ENCODE measurements at places on chromosomes 16 and 17. TPM values are rescaled to one million over a fixed set of nuclear protein-coding genes. Genes with fewer than 3 reads are reported as not detected.
A peak's percentile ranks its signal among the peaks of the same experiment; 100 is the strongest.

- DNase-seq = no peak
These were observed 3.6 kb downstream of the BORCS6 start for GRCh38 chr17:8186446-8186786.

DNA sequence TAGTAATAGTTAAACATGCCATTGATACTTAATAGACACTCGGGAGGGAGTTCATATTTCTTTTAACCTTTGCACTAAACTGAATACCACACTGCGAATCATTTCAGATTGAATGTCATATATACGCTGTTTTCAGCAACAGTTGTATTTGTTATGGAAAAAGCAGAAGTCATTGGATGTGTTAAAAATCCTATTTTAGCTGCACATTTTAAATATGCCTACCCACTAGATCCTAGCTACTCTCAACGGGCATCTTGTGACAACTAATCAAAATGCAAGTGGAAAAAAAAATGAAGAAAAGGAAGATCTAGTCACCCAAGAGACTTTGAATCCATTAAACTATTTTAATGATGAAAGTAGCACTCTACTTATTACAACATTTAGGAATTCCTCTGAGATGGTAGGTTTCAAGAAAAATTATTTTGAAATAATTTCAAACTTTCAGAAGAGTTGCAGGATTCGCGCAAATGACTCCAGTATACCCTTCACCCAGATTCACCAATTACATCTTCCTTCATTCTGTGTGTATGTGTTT is 51.4 kb upstream of the MNT start:
- no peak for DNase-seq

DNA sequence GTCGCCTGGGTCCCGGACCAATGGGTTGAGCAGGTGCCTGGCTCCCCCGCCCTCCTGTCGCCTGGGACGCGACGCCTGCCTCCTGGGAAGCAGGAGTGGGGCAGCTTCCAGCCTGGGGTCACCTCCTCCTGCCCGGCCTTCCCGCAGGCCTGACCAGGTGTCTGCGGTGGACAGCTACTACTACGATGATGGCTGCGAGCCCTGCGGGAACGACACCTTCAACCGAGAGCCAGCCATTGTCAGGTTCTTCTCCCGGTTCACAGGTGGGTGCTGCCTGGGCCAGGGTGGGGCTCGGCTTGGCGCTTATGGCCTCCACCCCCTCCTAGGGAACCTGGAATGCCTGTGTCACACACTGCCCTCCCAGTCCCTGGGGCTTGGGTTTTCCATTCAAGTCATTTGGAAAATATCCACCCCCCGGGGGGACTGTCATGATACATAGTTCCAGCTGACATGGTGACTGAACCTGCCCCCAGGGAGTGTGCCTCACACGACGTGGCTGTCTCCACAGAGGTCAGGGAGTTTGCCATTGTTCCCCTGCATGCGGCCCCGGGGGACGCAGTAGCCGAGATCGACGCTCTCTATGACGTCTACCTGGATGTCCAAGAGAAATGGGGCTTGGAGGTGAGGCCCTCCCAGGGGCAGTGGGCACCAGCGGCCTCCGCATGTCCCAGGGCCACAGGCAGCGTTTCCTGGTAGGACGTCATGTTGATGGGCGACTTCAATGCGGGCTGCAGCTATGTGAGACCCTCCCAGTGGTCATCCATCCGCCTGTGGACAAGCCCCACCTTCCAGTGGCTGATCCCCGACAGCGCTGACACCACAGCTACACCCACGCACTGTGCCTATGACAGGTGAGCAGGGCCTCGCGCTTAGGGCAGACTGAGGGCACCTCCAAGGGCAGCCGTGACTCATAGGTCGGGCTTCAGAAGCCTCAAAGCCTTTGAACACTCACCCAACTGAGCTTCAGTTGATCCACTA is 2.3 kb downstream of the DNASE1 start:
- no peak for DNase-seq

DNA sequence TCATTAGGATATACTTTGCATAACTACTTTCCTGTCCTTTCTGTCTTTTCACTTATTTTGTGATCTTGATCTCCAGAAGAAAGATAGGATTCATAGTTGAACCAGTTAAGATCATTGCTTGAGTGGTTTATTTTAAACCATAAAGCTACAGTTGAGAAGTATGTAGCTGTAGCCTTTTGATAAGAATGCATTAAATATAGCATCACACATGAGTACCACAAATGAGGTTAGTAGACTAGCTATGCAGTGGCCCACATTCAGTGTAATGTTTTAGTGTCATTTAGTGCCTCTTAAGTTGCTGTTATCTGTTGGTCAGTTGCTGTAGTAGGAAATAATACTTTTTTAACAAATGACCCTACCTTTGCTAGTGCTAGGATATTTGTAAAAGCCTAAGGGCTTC is 1.3 kb downstream of the NLK start:
- DNase-seq = no peak

DNA sequence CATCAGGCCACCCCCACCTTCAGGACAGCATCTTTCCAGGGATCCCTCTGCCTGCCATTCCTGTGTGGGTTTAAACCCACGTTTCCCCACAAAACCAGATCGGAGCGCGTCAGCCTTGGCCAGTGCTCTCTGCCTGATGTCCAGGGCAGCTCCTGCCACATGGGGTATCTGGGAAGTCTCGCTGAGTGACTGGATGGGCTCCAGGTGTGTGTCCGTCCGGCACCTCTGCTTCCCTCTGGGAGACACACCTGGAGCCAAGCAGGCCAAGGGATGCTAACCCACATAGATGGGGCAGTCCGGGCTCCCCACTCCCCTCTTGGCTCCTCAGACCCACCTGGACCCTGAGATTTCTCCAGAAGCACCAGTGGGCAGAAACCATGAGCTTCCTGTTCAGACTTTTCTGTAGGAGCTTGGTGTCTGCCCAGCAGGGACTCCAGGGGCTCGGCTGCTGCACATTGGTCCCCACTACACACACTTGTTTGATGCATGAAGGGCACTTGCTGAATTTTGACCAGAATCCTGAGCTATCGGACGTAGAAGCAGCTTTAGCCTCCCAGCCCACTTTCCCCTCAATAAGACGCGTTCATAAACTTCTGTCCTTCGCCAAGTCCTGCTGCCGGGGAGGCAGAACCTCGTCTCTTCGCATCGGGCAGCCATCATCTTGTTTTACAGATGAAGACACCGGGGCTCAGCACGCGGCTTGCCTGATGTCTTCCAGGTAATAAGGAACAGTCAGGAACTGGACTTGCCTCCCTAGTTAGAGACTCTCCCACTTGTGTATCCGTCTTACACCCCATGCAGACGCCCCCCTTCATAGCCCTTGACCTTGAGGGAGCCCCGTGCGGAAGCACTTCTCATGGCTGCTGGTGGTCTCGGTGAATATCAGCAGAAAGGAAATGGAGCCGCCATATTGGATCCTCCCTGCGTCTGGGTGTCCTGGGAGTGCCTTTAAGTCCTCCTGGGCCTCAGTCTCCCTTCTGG is 91.6 kb upstream of the ZNF469 start:
- no peak for DNase-seq

- peak; percentile 62 for DNase-seq
These were observed 18.5 kb upstream of the TERF2 start for GRCh38 chr16:69404275-69404805.

DNA sequence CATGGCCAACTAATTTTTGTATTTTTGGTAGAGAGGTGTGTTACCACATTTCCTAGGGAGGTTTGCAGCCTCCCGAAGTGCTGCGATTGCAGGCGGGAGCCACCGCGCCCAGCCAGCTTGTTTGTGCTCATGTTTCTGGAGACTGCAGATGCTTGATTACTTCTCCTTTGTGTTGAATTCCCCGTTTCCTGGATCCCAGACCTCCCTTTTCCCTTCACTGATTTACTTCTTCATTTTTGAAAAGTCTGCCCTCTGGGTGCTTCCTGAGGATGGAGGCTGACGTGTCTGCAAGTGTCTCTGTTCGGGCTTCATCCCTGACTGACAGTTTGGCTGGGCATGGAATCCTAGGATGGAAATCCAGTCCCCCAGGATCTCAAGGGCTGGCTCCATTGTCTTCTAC is 7.0 kb upstream of the TRIM47 start:
- no peak for DNase-seq

DNA sequence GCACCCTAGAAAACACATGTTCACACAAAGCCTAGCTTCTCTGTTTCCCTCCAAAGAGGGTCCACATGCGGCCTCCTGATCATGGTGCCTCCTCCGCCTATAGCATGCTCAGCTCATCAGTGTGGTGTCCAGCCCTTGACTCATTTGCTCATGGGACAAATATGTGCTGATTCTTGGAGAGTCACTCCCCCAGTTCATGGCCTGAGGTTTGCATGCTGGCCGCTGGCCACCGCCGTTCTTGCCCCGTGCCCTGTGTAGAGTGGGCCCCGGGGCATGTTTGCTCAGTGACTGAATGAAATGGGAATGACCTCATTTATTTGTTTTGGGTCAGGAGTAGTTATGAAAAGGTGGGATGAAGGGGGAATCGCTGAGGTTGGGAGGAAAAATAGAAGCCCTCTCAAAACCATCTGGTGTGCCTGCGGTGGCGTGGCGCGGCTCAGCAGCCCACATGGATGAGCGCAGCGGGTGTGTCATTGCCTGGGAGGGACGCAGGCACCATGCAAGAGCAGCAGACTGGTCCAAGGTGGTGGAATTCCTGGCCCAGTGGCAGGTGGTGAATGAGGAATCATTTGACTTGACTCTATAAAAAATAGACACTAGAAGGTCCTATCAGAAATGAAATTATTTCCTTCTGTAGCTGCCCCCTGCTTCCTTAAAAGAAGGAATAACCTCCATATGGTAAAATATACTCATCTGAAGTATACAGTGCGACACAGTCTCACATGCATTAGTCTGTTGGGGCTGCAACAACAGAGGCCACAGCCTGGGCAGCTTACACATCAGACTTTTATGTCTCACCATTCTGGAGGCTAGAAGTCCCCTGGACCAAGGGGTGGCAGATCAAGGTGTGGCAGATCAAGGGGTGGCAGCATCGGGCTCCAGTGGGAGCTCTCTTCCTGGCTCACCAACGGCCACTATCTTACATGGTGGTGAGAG is 31.7 kb downstream of the CRISPLD2 start:
- DNase-seq = no peak

DNA sequence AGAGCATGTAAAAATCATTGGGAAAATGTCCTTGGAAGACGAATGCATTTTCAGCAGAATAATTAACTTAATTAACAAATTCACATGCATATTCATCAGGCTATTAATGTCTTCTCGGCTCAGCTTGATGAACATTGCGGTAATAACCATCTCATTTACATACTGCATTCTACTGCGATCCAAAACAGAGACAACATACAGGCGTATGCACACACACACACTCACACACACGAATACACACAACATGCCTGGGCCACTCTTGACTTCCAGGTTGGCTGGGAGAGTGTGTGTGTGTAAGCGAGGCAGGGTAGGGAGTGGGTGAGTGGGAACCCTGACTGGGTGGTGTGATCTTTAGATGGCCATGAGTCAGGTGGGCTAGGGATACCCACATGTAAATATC is 44.7 kb downstream of the NEUROD2 start:
- no peak for DNase-seq

- no peak for DNase-seq
These were observed 577 bp upstream of the HS3ST2 start for GRCh38 chr16:22813223-22813947.

DNA sequence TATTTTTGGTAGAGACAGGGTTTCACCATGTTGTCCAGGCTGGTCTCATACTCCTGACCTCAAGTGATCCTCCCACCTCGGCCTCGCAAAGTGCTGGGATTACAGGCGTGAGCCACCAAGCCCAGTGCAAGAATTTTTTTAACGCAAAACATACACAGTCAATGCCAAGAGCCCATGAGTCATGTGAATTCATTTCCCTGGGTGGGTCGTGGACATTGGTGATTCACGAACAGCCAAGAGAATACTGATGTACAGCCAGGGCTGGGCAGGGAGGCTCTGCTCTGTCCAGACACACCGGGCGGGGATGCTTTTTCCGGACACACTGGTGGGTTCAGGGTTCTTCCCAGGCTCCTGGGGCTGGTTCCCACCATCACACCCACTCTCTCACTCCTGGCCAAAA is 17.7 kb downstream of the SLC38A8 start:
- DNase-seq = no peak

DNA sequence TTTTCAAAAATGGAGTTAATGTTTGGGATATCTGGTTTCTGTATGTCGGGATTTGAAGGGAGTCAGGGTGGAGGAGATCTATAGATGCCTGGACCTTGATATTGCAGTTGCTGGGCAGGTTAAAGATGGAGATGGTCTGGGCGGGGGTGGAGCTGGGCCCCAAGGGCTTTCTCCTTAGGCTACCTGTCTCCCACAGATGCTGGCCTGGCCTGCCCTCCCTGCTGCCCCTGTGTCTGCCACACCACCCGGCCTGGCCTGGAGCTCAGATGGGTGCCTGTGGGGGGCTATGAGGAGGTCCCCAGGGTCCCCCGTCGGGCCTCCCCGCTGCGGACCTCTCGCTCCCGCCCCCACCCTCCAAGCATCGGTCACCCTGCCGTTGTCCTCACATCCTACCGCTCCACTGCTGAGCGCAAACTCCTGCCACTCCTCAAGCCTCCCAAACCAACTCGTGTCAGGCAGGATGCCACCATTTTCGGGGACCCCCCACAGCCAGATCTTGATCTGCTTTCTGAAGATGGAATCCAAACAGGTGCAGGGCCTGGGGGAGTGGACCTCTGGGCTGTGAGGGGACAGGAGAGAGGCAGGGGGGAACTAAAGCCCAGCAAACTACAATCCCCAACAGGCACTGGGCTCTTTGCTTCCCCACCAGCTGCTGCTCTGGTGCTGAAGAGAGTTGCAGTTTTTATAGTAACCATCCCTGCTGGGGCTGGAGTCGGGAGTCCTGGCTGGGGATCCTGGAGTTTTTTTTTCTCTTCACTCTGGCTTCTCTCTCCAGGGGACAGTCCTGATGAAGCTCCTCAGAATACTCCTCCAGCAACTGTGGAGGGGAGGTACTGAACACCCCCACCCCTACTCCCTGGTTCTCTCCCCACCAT is 2.9 kb downstream of the ARHGEF15 start:
- no peak for DNase-seq

- no peak for DNase-seq
These were observed 142.6 kb upstream of the PLCG2 start for GRCh38 chr16:81636298-81636993.

DNA sequence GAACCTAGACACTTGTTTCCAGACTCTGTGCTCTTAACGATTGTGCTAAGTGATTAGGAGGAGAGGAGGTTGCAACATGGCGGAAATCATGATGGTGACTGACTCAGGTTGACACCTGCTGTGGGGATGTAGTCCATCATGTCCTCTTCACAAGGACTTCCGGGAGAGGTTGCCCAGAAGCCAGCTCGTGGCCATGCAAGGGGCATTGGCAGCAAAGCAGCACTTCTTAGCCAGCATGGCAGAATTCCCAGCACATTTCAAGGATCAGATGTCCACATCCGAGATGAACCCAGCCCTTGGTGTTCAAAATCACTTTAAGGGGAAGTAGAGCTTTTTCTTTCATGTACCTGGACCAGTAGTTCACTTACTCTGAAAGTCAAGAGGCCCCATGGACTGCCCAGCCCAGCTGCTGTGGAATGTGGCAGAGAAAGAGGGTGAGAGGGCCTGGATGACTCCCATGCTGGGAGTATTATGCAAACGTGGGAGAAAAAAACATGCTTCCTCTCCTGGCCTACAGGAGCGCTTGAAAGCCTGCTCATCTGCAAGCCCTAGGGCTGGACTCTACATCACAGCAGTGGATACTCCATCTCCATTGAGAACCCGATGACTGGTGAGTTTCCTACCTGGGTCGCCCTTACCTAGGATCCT is 65.5 kb downstream of the IRX6 start:
- no peak for DNase-seq

GPS2 gene
- total RNA-seq = 51.2 TPM

RAB37 gene
- 1.3 TPM for total RNA-seq

PYY gene
- not detected for total RNA-seq

GJC1 gene
- 17.1 TPM for total RNA-seq

CCL1 gene
- total RNA-seq = not detected

CCDC154 gene
- total RNA-seq = 0.45 TPM

CRHR1 gene
- total RNA-seq = not detected

ANKRD40CL gene
- not detected for total RNA-seq

TP53TG3B gene
- total RNA-seq = not detected

CDH8 gene
- not detected for total RNA-seq

LRRC37A gene
- 3.7 TPM for total RNA-seq
